ENCODE measurements at places on chromosomes 2 and 18. TPM values are rescaled to one million over a fixed set of nuclear protein-coding genes. Genes with fewer than 3 reads are reported as not detected.
A peak's percentile ranks its signal among the peaks of the same experiment; 100 is the strongest.

Gene KIF5C
- 1.5 TPM for polyA plus RNA-seq

Gene IL1F10
- not detected for polyA plus RNA-seq

DNA sequence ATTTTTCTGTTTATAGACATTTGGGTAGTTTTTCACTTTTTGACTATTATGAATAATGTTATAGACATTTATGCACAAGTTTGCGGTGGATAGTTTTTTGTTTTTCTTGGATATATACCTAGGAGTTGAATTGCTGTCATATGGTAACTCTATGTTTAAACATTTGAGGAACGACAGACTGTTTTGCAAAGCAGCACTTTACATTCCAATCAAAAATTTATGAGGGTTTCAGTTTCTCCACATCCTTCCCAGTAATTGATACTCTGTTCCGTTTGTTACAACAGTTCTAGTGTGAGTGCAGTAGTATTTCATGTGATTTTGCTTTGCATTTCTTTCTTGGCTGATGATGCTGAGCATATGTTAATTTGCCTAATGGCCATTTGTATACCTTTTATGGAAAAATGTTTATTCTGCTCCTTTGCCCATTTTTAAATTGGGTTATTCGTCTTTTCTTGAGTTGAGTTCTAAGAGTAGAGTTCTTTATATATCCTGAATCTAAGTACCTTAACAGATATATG lies 617.3 kb upstream of the LRATD1 start:
- H3K27ac ChIP-seq, result no peak overlapping the region
- no peak overlapping the region for H3K4me3 ChIP-seq
- no peaks in the 10 kb centered on the region for H3K4me1 ChIP-seq
- no peak for DNase-seq
- H3K27me3 ChIP-seq, result no peaks in the 10 kb centered on the region

- no peak for DNase-seq
- no peaks in the 10 kb centered on the region for H3K36me3 ChIP-seq
- no peak overlapping the region for H3K4me3 ChIP-seq
- H3K27me3 ChIP-seq, result no peaks in the 10 kb centered on the region
- H3K4me1 ChIP-seq, result no peaks in the 10 kb centered on the region
These were observed 537.1 kb upstream of the MEX3C start for GRCh38 chr18:51734576-51734975.

DNA sequence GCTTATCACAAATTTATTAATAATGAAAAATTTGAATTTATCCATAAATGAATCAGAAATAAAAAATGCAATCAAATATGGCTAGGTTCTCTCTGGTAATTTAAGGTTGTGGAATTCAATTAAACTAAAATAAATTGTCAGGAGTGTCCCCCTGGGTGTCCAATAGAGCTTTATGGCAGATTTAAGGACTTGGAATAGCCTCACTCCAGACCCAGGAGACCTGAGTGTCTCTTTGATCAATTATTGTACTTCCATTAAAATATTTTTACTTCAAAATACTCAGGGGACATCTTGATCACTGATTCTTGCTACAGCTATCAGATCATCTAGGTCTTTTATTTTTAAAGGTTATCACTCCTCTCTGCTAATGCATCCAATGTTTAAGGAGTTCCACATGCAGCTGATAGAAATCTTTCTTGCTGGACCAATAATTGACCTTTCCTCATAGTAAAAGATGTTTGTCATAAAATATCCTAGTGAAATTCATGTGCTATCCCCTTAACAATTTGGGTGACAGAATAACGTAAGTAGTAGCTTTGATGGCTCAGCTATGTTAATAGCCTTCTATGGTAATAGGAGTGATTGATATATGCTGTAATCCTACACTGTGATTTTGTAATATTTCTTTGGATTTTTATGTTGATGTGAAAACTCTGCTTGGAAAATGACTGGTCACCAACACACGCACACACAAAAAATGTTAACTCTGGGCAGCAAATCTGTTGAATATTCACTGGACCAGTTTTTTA lies 395.3 kb downstream of the NYAP2 start:
- DNase-seq, result no peak
- no peak overlapping the region for H3K4me3 ChIP-seq
- H3K27ac ChIP-seq, result no peak overlapping the region

Gene NRBP1
- 105 TPM for polyA plus RNA-seq

Gene SIX3
- not detected for polyA plus RNA-seq

Gene TTC21B
- 6.7 TPM for polyA plus RNA-seq

DNA sequence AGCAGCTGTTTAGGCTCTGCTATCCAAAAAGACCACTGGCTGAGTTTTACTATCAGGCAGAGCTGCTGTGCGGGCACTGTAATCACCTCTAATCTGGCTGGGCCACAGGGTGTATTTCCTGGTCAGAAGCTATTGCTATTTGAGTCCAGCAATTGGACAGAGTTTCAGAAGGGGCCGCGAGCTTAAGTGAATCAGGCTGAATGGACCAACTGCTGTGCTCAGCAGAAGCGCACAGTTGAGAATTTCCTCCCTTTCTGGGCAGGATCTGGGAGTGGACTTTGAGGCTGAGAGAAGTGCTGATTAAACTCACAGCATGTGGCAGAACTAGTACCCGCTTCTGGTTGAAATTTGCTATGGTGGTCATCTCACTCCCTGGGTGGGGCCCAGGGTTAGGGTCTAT lies 251.8 kb downstream of the INSIG2 start:
- H3K27ac ChIP-seq, result no peak overlapping the region
- DNase-seq, result no peak
- H3K27me3 ChIP-seq, result peaks cover 6% of the 10 kb centered on the region
- no peaks in the 10 kb centered on the region for H3K36me3 ChIP-seq

DNA sequence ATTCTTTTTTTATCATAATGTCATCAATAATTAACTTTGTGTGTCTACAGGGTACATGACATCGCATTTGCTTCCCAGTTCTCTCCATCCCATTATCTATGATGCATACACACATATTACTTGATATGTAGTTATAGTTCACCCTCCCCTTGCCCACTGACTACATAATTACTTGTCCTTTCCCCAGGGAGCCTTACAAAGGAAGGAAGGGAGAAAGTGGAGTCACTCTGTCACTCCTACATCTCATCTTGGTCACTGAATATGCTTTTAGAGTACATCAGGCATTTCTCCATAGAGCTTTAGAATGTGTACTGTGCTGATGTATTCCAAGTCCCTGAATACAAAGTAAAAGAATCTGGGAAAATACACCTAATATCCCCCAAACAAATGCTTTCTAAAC lies 6.0 kb upstream of the DTNA start:
- H3K27me3 ChIP-seq, result no peaks in the 10 kb centered on the region
- H3K4me1 ChIP-seq, result no peaks in the 10 kb centered on the region
- no peak overlapping the region for H3K27ac ChIP-seq
- H3K36me3 ChIP-seq, result no peaks in the 10 kb centered on the region
- no peak for DNase-seq

Gene IL36RN
- not detected for polyA plus RNA-seq

Gene FAHD2A
- 14.5 TPM for polyA plus RNA-seq

- H3K27me3 ChIP-seq, result no peaks in the 10 kb centered on the region
- no peaks in the 10 kb centered on the region for H3K4me1 ChIP-seq
- H3K36me3 ChIP-seq, result no peaks in the 10 kb centered on the region
- DNase-seq, result no peak
- H3K27ac ChIP-seq, result no peak overlapping the region
These were observed 337.2 kb upstream of the SALL3 start for GRCh38 chr18:78642296-78642951.

DNA sequence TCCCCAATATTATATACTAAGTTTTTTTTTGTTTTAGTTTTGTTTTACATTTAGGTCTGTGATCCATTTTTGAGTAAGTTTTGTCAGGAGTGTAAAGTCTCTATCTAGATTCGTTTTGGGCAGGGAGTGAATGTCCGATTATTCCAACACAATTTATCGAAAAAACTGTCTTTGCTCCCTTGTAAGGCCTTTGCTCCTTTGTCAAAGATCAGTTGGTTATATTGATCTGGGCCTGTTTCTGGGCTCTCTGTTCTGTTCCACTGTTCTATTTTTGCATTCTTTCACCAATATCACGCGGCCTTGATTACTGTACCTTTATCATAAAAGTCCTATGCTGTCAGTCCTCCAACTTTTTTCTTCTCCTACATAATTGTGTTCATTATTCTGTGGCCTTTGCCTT lies 276.5 kb upstream of the ZC3H15 start:
- H3K36me3 ChIP-seq, result no peaks in the 10 kb centered on the region
- H3K4me1 ChIP-seq, result no peaks in the 10 kb centered on the region
- no peaks in the 10 kb centered on the region for H3K27me3 ChIP-seq
- no peak overlapping the region for H3K4me3 ChIP-seq
- no peak for DNase-seq

DNA sequence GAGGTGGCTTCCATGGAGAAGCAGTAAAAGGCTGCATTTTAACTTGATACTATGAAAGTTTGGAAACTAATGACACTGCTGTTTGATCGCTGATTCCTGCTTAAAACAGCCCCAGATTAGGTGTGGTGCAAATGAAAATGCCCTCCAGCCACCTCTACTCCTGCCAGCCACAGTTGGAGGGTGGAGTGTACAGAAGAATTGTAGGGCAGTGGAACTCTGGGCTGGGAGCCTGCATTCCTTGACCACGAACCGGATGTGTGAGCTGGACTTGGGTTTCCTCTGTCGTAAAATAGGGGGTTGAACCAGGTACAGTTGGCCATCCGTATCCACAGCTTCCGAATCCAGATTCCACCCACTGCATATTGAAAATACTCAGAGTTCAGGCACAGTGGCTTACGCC lies 84.6 kb upstream of the RFX8 start:
- peaks cover 15% of the 10 kb centered on the region for H3K4me1 ChIP-seq
- no peak overlapping the region for H3K4me3 ChIP-seq
- H3K27ac ChIP-seq, result no peak overlapping the region
- no peaks in the 10 kb centered on the region for H3K27me3 ChIP-seq
- DNase-seq, result no peak
- no peaks in the 10 kb centered on the region for H3K36me3 ChIP-seq

- H3K36me3 ChIP-seq, result no peaks in the 10 kb centered on the region
- H3K27ac ChIP-seq, result no peak overlapping the region
- peaks cover 9% of the 10 kb centered on the region for H3K27me3 ChIP-seq
- no peaks in the 10 kb centered on the region for H3K4me1 ChIP-seq
These were observed 135.9 kb upstream of the ARL4C start for GRCh38 chr2:234632527-234633391.

Gene PARD6G
- 0.39 TPM for polyA plus RNA-seq

Gene DSC2
- not detected for polyA plus RNA-seq

GRCh38 chr2:55049821-55050099 lies 491 bp downstream of the RTN4 start:
- H3K27me3 ChIP-seq, result no peaks in the 10 kb centered on the region
- no peak for DNase-seq
- H3K27ac ChIP-seq, result peak overlapping the region; percentile 92
- H3K4me3 ChIP-seq, result peak overlapping the region; percentile 45

GRCh38 chr2:177989029-177989885 lies 83.3 kb downstream of the PDE11A start:
- no peak overlapping the region for H3K4me3 ChIP-seq
- H3K36me3 ChIP-seq, result no peaks in the 10 kb centered on the region
- H3K4me1 ChIP-seq, result no peaks in the 10 kb centered on the region
- H3K27ac ChIP-seq, result no peak overlapping the region
- no peak for DNase-seq
- H3K27me3 ChIP-seq, result no peaks in the 10 kb centered on the region

DNA sequence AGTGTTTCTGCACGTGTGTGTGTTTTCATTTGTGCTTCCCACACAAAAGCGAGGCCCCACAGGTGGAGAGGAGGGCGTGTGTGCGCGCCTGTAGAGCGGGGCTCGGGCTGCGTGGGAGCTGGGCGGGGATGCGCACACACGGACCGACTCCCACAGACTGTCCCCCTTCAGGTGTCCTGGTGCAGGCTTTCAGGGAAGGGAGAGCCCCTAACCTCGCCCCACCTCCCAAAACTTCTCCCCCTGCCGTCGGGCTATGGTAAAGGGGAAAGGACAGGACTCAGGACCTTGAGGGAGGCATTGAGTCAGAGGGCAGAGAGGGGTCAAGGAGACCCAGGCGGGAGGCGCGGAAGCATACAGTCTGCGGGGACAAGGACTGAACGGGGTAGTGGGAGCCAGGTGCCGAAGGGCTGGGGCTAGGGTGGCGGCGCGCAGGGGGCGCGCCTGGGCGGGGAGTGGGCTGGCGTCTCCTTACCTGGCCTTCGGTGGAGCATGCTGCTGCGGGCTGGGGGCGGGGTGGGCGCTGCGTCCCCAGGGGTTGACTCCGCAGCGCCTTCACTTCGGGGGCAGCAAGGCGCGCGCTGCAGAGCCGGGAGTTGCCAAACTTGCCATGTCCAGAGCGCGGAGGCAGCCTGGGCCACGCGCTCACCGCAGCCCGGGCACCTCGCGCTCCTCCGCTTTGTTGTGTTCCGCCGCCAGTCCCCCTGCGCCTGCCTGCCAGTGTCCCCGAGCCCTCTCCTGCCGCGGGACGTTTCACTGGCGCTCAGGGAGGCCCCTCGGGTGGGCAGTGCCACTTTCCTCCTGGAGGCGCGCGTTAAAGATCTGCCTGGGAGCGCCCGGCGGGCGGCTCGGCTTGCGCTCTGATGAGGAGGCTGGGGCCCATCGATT lies 302.0 kb downstream of the NCKAP5 start:
- H3K36me3 ChIP-seq, result no peaks in the 10 kb centered on the region
- H3K4me3 ChIP-seq, result no peak overlapping the region
- peaks cover 3% of the 10 kb centered on the region for H3K27me3 ChIP-seq

- no peaks in the 10 kb centered on the region for H3K36me3 ChIP-seq
- H3K4me3 ChIP-seq, result no peak overlapping the region
- no peak for DNase-seq
- peaks cover 39% of the 10 kb centered on the region for H3K27me3 ChIP-seq
- no peaks in the 10 kb centered on the region for H3K4me1 ChIP-seq
These were observed 11.7 kb upstream of the SIX3 start for GRCh38 chr2:44929735-44930273.

Gene EVX2
- not detected for polyA plus RNA-seq

GRCh38 chr18:13800505-13801259 lies 23.3 kb upstream of the MC5R start:
- H3K27ac ChIP-seq, result no peak overlapping the region
- H3K27me3 ChIP-seq, result peaks cover 35% of the 10 kb centered on the region
- no peaks in the 10 kb centered on the region for H3K36me3 ChIP-seq
- peaks cover 5% of the 10 kb centered on the region for H3K4me1 ChIP-seq
- no peak overlapping the region for H3K4me3 ChIP-seq
- no peak for DNase-seq

Gene MALL
- not detected for polyA plus RNA-seq

GRCh38 chr2:60167089-60167488 lies 386.4 kb downstream of the BCL11A start:
- no peak overlapping the region for H3K4me3 ChIP-seq
- no peaks in the 10 kb centered on the region for H3K4me1 ChIP-seq
- no peak overlapping the region for H3K27ac ChIP-seq
- no peaks in the 10 kb centered on the region for H3K27me3 ChIP-seq
